ENCODE measurements at places on chromosomes 1 and 21.

DNA sequence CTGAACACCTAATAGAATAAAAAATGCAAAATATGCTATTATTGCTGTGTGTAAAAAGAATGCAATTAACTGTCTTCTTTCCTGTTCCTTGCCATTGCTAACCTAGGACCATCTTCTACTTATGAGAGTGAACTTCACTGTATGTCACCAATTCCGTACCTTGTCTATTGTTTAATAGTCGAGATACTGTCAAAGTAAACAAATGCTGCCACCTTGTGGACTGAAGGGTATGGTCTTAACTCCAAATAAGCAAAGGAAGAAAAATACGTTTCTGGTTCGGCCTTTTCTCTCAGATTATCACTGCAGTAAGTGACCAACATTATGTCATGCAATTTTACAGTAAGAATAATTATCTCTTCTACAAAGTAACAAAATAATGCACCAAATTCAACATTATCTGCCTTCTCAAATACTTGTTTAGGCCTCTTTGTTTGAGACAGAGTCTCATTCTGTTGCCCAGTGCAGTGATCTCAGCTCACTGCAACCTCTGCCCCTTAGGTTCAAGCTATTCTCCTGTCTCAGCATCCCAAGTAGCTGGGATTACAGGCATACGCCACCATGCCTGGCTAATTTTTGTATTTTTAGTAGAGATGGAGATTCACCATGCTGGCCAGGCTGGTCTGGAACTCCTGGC lies 133.4 kb downstream of the COP1 start:
- no peak for DNase-seq

DNA sequence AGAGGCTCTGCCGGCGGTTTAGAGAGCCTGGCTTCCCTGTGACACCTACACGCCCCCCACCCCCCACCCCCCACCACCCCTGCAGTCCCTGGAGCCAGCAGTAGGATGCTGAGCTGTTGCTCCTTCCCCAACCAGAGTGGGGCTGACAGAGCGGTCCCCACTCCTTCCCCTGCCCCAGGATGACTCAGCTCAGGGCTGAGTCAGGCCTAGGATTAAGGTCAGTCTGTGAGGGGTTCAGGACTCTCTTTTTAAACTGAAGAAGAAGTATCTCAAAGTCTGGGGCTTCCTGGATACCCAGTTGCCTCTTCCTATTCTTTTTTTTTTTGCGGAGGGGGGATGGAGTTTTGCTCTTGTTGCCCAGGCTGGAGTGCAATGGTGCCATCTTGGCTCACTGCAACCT lies 19.1 kb downstream of the DMBX1 start:
- DNase-seq = no peak

DNA sequence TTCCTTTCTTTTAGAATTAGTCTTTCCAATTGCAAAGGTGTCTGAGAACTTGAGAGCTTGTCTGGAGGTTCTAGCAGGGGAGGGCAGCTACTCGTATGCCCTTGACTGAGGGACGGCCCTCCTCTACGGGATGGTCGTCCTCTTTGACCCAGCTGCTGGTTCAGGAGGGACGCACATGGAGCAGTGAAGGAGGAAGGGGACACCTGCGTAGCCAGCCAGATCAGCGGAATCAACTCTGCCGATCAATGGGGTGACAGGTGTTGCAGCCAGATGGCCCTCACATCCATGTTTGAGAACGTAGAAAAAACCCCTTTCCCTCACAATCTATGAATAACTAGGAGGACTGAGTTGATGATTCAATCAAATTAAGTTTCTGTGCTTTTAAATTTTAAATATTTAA lies 15.7 kb upstream of the A3GALT2 start:
- no peak for DNase-seq

DNA sequence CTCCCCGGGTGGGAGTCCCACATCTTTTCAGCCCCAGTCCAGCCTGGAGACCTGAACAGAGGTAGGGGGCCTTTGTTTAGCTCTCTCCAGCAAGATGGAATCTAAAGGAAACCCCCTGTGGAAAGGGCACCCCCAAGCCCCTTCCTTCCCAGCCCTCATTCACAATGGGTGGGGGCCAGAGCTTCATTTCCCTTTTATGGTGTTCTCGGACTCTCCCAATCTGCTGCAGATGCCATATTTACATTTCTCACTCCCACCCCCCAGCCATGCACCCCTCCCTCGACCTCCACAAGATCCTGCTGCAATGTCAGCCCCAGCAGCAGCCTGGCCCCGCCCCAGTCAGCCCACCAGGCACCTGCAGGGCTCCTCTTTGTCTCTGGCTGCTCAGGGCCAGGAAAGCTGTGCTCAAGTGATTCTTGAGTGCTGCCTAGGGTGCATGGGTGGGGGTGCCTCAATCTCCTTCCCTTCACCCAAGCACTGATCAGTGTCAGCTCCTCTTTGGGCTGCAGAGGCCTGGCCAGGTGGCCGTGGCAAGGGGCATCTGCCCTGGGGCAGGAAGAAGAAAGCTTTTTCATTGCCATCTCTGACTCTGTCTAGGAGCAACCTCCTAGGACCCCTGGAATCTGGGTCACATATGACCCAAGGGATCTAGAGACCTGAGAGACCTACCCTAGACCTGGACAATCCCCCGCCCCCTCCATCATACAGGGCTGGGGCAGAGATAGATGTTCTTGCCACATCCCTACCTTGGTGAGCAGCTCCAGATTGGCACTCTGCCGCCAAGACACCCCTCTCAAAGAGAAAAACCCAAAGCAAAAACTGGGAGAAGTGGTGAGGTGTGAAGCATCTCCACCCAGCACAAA lies 1.7 kb downstream of the KIF21B start:
- no peak for DNase-seq

DNA sequence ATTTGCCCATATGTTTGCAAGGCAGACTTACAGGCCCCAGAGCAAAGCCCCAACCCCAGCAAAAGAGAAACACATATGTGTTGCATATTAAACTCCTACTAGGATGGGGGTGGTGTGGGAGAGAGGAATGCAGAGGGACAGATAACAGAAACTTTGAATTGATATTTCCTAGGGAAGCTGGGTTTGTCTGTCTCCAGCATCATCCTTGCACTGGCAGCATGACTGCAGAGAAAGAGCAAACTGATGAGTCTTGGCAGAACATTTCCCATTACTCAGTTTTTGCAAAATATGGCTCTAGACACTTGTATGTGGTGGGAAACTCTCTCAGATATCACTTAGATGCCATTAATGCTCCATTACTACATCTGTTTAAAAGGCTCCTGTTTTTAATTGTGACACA lies 43.8 kb upstream of the MARK1 start:
- DNase-seq = no peak

DNA sequence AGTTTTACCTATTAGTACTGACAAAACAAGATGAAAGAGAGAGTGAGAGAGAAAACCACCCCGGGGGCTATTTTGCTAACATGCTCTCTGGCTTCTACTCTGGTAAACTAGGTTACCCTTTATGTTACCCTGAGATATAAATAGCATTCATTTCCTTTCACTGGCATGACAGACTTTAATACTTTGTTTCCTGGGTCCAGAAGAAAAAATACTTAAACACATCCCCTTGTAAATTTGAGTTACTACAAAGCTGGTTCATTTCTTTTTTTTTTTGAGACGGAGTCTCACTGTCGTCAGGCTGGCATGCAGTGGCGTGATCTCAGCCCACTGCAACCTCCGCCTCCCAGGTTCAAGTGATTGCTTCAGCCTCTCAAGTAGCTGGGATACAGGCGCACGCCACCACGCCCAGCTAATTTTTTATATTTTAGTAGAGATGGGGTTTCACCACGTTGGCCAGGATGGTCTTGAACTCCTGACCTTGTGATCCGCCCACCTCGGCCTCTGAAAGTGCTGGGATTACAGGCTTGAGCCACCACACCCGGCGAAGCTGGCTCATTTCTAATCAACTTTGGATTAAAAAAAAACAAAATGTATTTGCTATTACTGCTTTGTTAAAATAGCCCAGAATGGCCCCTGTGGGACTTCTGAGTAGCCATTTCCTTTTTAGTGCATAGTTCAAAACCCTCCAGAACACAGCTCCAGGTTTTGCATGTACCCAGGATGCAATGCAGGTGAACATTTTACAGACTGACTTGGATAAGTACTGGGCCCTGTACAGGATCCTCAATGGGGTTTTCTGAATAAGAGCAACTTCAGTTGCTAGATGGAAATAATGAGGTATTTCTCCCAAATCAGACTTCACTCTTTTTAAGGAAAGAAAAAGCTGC lies 20.6 kb downstream of the INPP5B start:
- DNase-seq = no peak
